Aortic smooth muscle cell (primary cell): ENCODE measurements at places on chromosomes 3 and 15. TPM values are rescaled to one million over a fixed set of nuclear protein-coding genes. Genes with fewer than 3 reads are reported as not detected.

MUC13 gene
- total RNA-seq, result not detected in 2 replicates

HIGD2B gene
- total RNA-seq, result 0.13 TPM in 1 of 2 replicates, not detected in the other

BFSP2 gene
- not detected in 2 replicates for total RNA-seq

PLA1A gene
- total RNA-seq, result 0.25 TPM in 1 of 2 replicates, not detected in the other

PRR20G gene
- total RNA-seq, result not detected in 2 replicates

MAP6D1 gene
- total RNA-seq, result 0.25 and 0.66 TPM in 2 replicates

CCR3 gene
- total RNA-seq, result not detected in 2 replicates

CLRN1 gene
- not detected in 2 replicates for total RNA-seq

TMEM266 gene
- 0.06 and 0.13 TPM in 2 replicates for total RNA-seq

METTL6 gene
- total RNA-seq, result 27.2 and 29.3 TPM in 2 replicates

FAM81A gene
- 0.13 and 0.25 TPM in 2 replicates for total RNA-seq

LAMB2 gene
- total RNA-seq, result 648 and 801 TPM in 2 replicates

DNAJB8 gene
- not detected in 2 replicates for total RNA-seq

CCR2 gene
- not detected in 2 replicates for total RNA-seq

FGD5 gene
- total RNA-seq, result 2.6 and 5.4 TPM in 2 replicates

CLDN16 gene
- not detected in 2 replicates for total RNA-seq

SNURF gene
- total RNA-seq, result 53.5 and 57.7 TPM in 2 replicates

PIERCE2 gene
- total RNA-seq, result 2.4 TPM in 2 replicates

C3orf80 gene
- 0.25 and 0.26 TPM in 2 replicates for total RNA-seq

SAXO2 gene
- total RNA-seq, result 0.66 and 0.75 TPM in 2 replicates

AP3B2 gene
- 0.40 and 0.56 TPM in 2 replicates for total RNA-seq

ABHD17C gene
- 15.2 and 15.4 TPM in 2 replicates for total RNA-seq

ANKRD63 gene
- not detected in 2 replicates for total RNA-seq

SCN11A gene
- total RNA-seq, result 0.06 and 0.13 TPM in 2 replicates

TMOD2 gene
- total RNA-seq, result 8.5 and 8.7 TPM in 2 replicates

ALDH1A2 gene
- total RNA-seq, result 3.3 and 7.0 TPM in 2 replicates

HEMK1 gene
- total RNA-seq, result 10.3 and 16.4 TPM in 2 replicates

ATP13A4 gene
- total RNA-seq, result 0.31 and 0.40 TPM in 2 replicates
